ENCODE measurements at places on chromosomes 1 and 21. TPM values are rescaled to one million over a fixed set of nuclear protein-coding genes. Genes with fewer than 3 reads are reported as not detected.
A peak's percentile ranks its signal among the peaks of the same experiment; 100 is the strongest.

Gene TP73
- total RNA-seq: 2.6 TPM

Gene ARHGEF19
- total RNA-seq: 28.1 TPM

Gene PRKACB
- 7.8 TPM for total RNA-seq

Gene CBS
- 8.9 TPM for total RNA-seq

Gene YRDC
- 41.8 TPM for total RNA-seq

- DNase-seq: no peak
Observed at GRCh38 chr1:207941665-207942064, 30.7 kb upstream of the CD34 start.

DNA sequence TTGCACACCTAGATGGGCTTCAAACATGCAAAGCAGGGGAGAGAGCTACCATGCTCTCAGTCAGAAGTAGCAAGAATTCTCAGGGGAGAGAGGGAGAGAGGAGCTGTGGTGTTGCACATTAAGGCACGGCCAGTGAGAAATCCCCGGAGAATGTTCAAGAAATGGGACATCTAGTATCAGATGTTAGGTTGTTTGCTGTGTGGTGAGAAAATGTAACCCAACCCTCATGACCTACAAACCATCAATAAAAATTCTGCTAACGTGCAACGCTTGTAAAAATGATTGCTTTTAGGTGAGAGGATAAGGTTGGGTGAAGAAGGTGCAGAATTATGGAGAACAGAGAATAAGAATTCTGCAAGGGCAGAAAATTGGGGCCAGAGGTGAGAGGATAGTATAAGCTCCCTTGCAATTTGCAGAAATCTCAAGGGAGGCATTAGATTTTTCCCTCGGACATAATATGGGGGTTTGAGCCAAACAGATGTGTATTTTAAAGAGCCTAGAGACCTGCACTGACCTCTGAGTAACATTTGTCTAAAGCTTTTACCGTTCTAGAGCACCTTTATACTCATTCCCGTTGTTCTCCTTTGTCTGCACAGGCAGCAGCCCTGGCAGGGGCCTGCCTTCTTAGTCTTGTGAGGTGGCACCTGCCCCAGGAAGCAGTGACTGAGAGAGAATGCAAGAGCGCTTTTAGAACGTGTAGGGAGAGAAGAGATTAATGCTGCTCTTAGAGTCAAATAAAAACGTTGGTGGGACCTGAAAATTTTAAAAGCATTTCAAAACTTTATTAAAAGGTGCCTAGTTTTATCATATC is 25.4 kb upstream of the KIAA0040 start:
- peak; percentile 80 for DNase-seq

DNA sequence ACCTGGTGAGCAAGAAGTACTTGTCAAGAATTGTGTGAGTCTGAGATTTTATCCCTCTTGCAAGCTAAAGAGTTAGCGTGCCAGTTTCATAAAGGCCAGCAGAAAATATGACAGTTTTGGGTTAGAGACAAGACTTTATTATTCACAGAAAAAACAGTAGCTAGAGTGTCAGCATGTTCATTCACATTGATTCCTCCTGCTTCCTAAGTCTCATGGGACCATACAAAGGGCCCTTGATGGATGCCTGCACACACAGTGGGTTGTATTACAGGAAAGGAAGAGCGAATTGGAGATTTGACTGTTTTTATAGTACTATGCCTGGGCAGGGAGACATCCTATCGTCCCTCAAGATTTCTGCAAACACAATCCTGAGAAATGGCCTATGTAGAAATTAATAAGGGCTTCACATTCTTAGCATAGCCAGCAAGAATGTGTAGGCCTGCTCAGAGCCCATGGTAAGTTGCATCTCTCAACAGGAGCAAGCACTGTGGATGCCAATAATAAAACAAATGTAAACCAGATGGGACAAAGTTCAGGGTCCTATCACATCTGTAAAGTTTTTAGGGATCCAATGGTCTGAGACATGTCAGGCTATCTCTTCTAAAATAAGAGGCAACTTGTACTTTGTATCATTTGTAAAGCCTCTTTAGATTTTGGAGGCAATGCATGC is 4.0 kb upstream of the ASPM start:
- DNase-seq: no peak
